ENCODE measurements at places on chromosomes 4 and X. TPM values are rescaled to one million over a fixed set of nuclear protein-coding genes. Genes with fewer than 3 reads are reported as not detected.

The NUDT11 gene
- total RNA-seq: 6.1 TPM

The TREX2 gene
- total RNA-seq: 0.94 TPM

The ELF2 gene
- total RNA-seq: 30.5 TPM

The WWC2 gene
- 0.55 TPM for total RNA-seq

The GPM6B gene
- not detected for total RNA-seq

The RASGEF1B gene
- 0.55 TPM for total RNA-seq

The COL25A1 gene
- not detected for total RNA-seq

The ARR3 gene
- not detected for total RNA-seq

The MAGEA4 gene
- total RNA-seq: not detected

The GCNA gene
- 3.5 TPM for total RNA-seq

The ALAS2 gene
- not detected for total RNA-seq

The RAB41 gene
- not detected for total RNA-seq

The PPEF1 gene
- total RNA-seq: not detected

The HSFX2 gene
- total RNA-seq: not detected

The GLRA3 gene
- not detected for total RNA-seq

The ETDB gene
- total RNA-seq: not detected

The RASSF6 gene
- total RNA-seq: not detected

The NEIL3 gene
- 18.2 TPM for total RNA-seq

The PLAC1 gene
- total RNA-seq: not detected

The NLRP2B gene
- total RNA-seq: not detected

The SOX3 gene
- not detected for total RNA-seq

The SLIT2 gene
- 0.02 TPM for total RNA-seq

The F8A3 gene
- total RNA-seq: 27.3 TPM

The LRP2BP gene
- 0.55 TPM for total RNA-seq

The CYSLTR1 gene
- total RNA-seq: 10.2 TPM
